ENCODE measurements at places on chromosomes 5 and 9. TPM values are rescaled to one million over a fixed set of nuclear protein-coding genes. Genes with fewer than 3 reads are reported as not detected.

Gene GDNF
- total RNA-seq, result not detected

DNA sequence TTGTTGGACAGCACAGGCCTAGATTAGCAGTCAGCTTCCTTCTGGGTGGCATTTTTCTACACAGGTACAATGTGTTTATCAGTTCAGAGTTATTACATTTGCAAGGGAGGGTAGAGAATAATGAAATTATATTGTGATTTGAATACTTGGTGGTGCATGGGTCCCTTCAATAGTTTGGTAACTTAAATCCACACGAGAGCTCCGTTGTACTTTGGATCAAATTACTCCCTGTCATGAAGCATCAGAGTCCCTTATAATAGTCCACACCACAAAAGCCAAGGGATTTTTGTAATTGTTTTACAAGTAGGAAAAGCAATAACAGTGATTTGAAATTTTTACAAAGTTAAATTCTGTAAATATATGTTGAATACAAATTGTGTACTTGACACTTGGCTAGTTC is 552.4 kb downstream of the PDE4D start:
- DNase-seq, result no peak
- H3K27ac ChIP-seq, result no peak overlapping the region
- H3K4me3 ChIP-seq, result no peak overlapping the region
- no peaks in the 10 kb centered on the region for H3K36me3 ChIP-seq
- no peaks in the 10 kb centered on the region for H3K27me3 ChIP-seq
- peaks cover 7% of the 10 kb centered on the region for H3K4me1 ChIP-seq

DNA sequence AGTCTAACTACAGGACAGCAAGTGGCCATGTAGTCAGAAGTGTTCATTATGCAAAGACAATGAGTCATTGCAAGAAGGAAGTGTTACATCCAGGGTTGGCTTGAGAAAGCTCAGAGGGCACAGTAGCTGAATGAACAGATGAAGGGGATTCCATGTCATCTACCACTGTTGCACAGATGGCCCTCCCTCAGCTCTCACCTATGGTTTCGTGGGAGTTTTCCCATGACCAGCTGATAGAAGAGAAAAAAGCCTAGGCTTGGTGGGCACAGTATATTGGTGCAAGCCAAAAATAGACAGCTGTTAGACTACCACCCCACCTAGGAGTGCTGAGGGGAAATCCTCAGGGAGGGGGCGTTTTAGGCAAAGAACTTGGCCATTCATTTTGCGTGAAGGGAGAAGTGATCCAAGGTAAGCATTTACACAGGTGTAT is 217.0 kb downstream of the DMRT2 start:
- peak; percentile 44 for DNase-seq
- no peaks in the 10 kb centered on the region for H3K27me3 ChIP-seq
- H3K27ac ChIP-seq, result no peak overlapping the region
- no peaks in the 10 kb centered on the region for H3K4me1 ChIP-seq

DNA sequence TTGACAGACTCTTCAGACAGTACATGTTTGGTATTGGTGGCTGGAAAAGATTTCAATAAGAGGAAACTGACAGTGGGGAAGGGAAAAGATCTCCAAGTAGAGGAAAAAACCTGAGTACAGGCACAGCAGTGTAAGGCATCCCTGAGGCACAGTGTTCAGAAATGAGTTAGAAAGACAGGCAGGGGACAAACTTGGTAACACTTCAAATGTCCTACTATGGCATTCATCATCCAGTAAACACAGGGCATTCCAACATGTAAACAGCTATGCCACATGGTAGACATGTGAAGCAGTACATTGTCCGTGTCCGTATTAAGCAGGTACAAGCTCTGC is 45.0 kb upstream of the NR5A1 start:
- no peaks in the 10 kb centered on the region for H3K27me3 ChIP-seq
- H3K4me1 ChIP-seq, result no peaks in the 10 kb centered on the region
- H3K36me3 ChIP-seq, result no peaks in the 10 kb centered on the region
- H3K4me3 ChIP-seq, result no peak overlapping the region

Gene SPEF2
- not detected for total RNA-seq

DNA sequence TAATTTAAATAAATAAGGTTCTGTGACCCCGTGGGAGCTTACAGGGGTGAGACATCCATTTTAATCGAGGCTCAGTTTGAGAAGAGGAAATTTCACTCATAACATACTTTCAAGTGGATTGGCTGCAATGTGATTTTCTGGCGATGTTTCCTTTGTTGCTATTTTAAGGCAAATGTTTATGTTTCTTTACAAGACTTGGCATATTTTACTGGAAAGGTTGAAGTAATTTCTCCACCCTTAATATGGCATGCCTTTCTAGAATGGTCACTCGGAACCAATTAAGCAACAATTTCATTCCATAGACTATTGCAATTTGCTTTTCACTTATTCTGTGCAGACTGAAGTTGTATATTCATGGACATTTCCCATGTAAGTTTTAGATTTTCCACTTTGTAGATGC is 438.0 kb upstream of the WWC1 start:
- no peaks in the 10 kb centered on the region for H3K36me3 ChIP-seq
- DNase-seq, result no peak
- no peaks in the 10 kb centered on the region for H3K27me3 ChIP-seq
- H3K4me3 ChIP-seq, result no peak overlapping the region
- H3K27ac ChIP-seq, result no peak overlapping the region

DNA sequence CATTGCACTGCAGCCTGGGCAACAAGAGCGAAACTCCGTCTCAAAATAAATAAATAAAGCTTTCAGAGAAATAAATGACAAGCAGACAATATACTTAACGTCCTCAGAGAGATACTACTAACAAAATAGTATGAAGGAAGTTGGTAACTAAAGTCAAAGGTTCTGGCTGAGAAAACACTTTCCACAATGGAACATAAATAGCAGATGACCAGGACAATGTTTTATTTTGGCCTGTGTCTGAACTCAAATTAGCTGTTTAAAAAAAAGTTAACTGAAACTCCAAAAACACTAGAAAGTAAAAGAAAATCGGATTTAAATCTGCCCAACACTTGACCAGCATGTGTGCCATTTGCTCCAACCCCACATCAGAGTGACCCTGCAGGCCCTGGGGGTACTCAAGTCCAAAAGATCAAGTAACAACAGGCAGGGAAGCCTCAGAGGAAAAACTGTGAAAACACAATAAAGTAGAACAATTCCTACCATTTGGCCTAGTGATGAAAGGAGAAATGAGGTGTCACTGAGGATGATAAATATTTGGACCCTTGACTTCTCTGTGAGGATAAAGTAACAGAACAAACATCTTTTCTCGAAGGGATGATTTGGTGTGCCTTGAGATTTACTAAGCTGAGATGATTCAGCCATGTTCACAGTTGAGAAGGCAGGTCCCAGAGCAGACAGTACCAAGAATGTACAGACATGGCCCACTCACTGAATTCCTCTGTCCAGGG is 47.7 kb downstream of the LHFPL2 start:
- H3K36me3 ChIP-seq, result no peaks in the 10 kb centered on the region
- no peaks in the 10 kb centered on the region for H3K27me3 ChIP-seq
- DNase-seq, result no peak
- H3K4me1 ChIP-seq, result no peaks in the 10 kb centered on the region

GRCh38 chr5:37533851-37534250 is 154.7 kb downstream of the WDR70 start:
- H3K27me3 ChIP-seq, result no peaks in the 10 kb centered on the region
- no peak overlapping the region for H3K4me3 ChIP-seq
- H3K27ac ChIP-seq, result no peak overlapping the region
- H3K36me3 ChIP-seq, result no peaks in the 10 kb centered on the region
- no peaks in the 10 kb centered on the region for H3K4me1 ChIP-seq

DNA sequence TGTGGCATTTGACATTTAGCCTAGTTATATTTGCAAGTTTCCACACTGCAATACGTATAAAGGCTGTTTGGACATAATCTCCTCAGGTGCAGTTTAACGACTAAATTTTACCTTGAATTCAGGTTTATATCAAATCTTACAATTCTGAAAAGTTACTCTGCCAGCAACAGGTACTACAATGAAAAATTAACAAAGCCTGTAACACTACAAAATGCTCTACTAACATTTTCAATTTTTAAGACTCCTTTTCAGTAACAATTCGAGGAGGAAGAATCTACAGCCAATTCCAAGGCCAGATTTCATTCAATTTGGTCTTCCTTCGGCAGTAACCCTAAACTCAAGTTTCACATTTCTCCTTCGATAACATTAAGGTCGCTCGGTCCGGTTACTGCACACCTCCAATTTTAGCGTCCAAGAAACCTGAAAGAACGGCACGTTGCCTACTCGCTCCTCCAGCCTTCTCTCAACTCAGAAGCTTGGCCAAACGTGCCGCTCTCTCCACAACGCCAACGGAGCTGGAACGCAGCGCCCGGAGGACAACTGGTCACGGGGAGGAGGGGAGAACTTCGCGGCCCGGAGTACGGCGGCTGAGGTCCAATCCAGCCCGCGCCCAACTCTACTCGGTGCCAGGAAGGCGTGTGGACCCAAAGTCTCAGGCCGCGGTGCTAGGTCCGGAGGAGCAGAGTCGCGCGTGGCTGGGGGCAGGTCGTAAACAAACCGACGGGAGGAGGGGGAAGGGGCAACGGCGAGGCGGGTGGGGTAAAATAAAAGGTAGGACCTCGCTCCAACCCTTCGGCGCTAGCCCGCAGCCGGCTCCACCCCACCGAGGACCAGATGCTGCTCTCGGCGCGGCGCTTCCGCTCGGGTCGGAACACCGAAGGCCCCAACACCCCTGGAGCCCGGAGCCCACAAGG is 681 bp downstream of the FNIP1 start:
- H3K4me3 ChIP-seq, result peak overlapping the region; percentile 94
- H3K27ac ChIP-seq, result peak overlapping the region; percentile 62
- no peaks in the 10 kb centered on the region for H3K27me3 ChIP-seq

Gene SPATA31E1
- not detected for total RNA-seq

GRCh38 chr5:127072861-127073846 is at the start of gene C5orf63:
TSS of gene C5orf63 (minus strand) at chr5:127073502. CDS start at chr5:127058995, 14,507 bp downstream.
- H3K4me1 ChIP-seq, result peaks cover 13% of the 10 kb centered on the region
- H3K27ac ChIP-seq, result peak within 1 kb of the TSS; percentile 36
- peaks cover 12% of the 10 kb centered on the region for H3K36me3 ChIP-seq
- H3K27me3 ChIP-seq, result no peaks in the 10 kb centered on the region
- H3K4me3 ChIP-seq, result peak within 1 kb of the TSS; percentile 81

Data from Karpas-422 (cell line).